Mammary epithelial cell (primary cell): ENCODE measurements at places on chromosomes 4 and X. TPM values are rescaled to one million over a fixed set of nuclear protein-coding genes. Genes with fewer than 3 reads are reported as not detected.

Gene SLC49A3
- total RNA-seq = 0.83 TPM

Gene TMEM154
- total RNA-seq = 15.2 TPM

Gene PRDM5
- 19.0 TPM for total RNA-seq

Gene DOCK11
- total RNA-seq = 1.3 TPM

Gene BANK1
- total RNA-seq = 0.17 TPM

Gene CENPI
- total RNA-seq = 2.2 TPM

Gene MAGEC3
- total RNA-seq = not detected

Gene TRAPPC2
- total RNA-seq = 31.2 TPM
